Activated T-helper 1 cell treated with anti-CD3 and anti-CD28 coated beads, Interleukin-12 subunit alpha, Interleukin-12 subunit beta, Interleukin-2, Interleukin-4 antibody, amounts not matched to agents 30 ng/mL and 10 ng/mL and 1 ng/mL, durations not matched to agents 14 hours and 24 hours and 36 hours (primary cell): ENCODE measurements at places on chromosomes 13 and 19.

GRCh38 chr19:40613690-40614621 is 12.8 kb downstream of the LTBP4 start:
- peak; percentile 82 for DNase-seq

DNA sequence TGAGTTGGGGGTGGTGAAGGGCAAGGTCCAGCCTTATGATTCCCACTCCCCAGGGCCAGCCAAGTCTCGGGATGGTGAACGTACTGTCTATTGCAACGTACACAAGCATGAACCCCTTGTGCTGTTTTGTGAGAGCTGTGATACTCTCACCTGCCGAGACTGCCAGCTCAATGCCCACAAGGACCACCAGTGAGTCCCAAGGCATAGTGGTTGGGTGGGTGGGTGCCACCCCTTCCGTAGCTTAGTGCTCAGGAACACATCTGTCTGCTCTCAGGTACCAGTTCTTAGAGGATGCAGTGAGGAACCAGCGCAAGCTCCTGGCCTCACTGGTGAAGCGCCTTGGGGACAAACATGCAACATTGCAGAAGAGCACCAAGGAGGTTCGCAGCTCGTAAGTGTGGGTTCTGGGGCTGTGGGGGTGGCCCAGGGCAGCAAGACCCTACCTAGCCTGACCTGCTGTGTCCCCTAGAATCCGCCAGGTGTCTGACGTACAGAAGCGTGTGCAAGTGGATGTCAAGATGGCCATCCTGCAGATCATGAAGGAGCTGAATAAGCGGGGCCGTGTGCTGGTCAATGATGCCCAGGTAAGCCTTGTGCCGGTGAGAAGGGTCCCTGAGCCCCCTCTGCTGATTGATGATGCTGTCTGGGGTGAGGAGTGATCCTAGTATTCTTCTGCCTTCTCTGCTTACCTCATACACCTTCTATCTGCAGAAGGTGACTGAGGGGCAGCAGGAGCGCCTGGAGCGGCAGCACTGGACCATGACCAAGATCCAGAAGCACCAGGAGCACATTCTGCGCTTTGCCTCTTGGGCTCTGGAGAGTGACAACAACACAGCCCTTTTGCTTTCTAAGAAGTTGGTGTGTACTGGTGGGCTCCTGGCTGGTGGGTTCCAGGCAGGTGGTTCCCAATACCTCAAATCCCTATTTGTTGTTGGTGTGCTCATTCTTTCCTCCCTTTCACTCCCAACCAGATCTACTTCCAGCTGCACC is 3.8 kb downstream of the TRIM28 start:
- no peak for DNase-seq

DNA sequence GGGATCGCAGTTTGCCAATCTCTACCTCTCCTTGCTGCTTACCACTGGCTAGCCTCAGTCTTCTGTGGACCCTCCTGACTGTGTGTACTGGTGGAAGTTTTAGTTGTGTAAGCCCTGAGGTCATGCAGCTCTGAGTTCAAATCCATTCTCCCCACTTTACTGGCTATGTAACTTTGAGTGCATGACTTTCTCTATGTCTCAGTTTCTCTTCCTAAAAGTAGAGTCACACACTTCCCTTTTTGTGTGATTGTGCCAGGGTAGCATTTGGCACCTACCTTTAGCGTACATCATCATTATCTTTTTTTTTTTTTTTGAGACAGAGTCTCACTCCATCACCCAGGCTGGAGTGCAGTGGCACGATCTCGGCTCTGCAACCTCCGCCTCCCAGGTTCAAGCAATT is 70.3 kb downstream of the MAP4K1 start:
- DNase-seq: no peak

DNA sequence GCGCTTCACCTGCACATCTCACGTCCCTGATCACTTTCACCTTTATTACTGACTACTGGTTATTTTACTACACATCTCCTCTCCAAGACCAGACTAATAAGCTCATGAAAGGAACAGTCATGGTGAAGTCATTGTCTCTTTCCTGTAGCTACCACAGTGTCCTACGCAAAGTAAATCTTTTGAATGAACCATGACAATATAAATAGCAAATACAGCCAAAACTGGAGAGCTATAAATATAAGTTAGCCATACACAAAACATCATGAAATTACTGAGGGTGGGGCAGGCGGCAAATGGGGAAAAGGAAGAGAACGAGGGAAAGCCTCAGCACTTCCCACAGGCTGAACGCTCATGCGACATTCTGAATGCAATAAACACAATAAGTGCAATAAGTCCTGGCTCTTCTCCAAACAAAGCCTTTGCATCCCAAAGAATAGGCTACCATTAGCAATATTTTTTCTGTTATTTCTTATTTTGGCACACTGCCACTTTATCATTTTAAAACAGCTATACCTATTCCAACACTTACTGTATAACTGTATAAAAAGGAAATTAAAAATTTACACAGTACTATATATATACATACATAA is 62.5 kb downstream of the TUBGCP3 start:
- no peak for DNase-seq

DNA sequence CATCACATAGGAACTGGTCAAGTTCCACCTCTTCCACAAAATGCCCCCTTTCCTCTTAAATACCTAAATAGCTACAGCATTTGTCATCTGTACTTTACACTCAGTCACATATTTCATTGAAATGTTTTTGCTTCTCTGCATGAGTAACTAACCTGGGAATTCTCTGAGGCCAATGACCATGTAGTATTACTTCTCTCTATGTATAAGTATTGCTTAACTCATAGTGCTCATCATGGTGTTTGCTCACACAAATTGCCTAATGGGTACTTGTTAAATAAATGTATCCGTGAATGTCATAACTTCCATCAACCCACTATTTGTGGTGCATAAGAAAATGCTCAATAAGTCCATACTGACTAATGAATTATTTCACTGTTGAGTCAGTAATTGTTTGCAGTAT is 115.5 kb downstream of the FGF14 start:
- no peak for DNase-seq

- no peak for DNase-seq
These were observed 413.1 kb downstream of the KCNRG start for GRCh38 chr13:50428183-50428877.

GRCh38 chr13:45590066-45590465 is 25.5 kb downstream of the ERICH6B start:
- DNase-seq: no peak

DNA sequence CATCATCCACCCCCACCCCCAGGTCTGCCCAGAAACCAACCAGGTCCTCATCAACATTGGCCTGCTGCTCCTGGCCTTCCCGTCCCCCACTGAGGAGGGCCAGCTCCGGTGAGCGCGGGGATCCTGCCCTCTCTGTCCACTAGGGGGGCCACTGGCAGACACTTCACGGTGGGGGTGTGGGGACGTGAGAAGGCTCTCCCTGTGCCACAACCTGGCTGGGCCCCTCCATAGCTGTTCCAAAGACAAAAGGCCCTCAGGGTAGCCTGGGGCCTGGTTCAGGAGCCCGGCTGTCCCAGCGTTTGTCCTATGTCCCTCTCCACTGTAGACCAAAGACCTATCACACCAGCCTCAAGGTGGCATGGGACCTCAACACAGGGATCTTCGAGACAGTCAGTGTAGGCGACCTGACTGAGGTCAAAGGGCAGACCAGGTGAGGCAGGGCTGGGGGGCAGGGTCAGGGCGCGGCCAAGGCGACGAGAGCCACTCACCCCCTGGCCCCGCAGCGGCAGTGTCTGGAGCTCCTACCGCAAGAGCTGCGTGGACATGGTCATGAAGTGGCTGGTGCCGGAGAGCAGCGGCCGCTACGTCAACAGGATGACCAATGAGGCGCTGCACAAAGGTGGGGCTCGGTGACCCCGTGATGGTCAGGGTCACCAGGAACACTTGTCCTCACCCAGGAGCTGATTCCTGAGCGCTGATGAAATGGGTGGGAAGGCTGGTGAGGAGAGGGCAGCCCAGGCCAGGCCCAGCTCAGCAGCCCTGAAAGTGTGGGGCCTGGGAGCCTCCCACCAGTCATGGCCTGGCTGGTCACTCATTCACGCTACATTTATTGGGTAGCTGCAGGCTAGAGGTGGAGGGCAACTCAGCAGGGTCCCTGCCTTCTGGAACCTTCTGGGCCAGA is 7.9 kb downstream of the DCAF15 start:
- no peak for DNase-seq

DNA sequence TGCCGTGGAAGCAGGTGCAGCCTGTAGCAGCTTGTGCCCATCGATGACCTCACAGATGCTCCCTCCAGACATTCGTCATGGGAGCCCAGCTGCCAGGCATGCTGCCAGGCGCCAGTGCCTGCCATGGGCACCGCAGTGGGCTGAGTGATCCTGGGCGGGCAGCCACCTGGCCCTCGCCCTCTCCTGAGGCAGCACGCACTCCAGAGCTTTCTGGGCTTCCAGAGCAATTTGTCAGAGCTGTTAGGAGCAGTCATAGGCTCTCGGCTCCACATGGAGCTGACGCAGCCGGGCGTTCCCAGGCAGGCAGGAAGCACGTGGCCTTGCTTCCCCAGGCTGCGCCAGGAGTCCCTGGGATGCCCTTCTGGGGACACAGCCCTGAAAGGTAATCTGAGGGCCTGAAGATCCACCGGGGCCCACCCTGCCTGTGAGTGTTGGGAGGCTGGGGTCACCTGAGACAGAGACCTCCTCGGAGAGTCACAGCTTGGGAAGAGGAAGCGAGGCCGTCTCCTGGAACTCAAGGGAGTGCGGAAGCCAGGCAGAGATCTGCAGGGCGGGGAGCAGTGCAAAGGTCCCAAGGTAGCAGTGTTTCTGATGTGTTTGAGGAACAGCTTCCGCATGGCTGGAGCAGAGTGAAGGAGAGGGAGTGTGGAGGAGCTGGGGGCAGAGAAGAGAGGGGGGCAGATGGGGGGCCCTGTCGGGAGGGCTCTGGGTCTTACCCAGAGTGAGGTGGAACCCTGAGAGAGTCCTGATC is 50.6 kb downstream of the DPF1 start:
- no peak for DNase-seq

GRCh38 chr19:48004236-48004635 is 9.8 kb downstream of the ELSPBP1 start:
- DNase-seq: no peak

DNA sequence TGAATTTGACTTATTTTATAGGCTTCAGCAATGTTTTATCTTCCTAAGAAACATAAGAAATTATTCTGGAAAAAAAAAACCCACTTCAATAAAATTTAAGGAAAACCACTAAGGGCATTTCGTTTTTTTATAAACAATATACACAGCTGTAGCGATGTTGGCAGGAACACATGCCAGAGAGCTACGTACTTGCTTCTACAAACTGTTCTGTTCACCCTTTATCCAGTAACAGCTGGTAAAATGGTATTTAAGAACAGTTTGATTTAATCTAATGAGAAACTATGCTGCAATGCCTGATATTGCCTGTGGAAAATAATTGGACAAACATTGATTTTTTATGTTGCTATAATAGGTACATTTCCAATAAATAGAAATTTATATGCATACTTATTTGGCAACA is 137.2 kb upstream of the DACH1 start:
- no peak for DNase-seq

GRCh38 chr19:20244356-20244755 is 77.3 kb downstream of the ZNF486 start:
- no peak for DNase-seq

DNA sequence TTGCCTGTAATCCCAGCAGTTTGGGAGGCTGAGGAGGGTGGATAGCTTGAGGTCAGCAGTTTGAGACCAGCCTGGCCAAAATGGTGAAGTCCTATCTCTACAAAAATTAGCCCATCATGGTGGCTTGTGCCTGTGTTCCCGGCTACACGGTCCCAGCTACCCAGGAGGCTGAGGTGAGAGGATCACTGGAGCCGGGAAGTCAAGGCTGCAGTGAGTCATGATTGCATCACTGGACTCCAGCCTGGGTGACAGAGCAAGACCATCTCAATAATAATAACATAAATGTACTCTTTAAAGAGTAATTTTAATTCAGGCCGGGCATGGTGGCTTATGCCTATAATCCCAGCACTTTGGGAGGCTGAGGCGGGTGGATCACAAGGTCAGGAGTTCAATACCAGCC is 38.7 kb downstream of the SKA3 start:
- DNase-seq: no peak

GRCh38 chr13:41756198-41756880 is 204.6 kb downstream of the VWA8 start:
- DNase-seq: no peak

DNA sequence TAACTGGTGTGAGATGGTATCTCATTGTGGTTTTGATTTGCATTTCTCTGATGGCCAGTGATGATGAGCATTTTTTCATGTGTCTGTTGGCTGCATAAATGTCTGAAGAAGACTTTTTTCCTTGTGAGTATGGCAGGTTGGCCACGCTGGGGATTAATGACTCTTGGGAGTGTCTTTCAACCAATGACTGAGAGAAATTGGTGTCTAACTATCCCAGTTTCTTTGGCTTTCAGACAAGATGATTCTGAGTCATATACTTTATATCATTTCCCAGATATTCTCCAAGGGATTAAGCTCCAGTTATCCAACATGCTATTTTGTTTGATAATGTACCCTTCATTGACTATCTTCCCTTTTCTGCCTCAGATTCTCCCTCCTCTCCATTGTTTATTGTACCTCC is 35.5 kb upstream of the CSNK1A1L start:
- no peak for DNase-seq

DNA sequence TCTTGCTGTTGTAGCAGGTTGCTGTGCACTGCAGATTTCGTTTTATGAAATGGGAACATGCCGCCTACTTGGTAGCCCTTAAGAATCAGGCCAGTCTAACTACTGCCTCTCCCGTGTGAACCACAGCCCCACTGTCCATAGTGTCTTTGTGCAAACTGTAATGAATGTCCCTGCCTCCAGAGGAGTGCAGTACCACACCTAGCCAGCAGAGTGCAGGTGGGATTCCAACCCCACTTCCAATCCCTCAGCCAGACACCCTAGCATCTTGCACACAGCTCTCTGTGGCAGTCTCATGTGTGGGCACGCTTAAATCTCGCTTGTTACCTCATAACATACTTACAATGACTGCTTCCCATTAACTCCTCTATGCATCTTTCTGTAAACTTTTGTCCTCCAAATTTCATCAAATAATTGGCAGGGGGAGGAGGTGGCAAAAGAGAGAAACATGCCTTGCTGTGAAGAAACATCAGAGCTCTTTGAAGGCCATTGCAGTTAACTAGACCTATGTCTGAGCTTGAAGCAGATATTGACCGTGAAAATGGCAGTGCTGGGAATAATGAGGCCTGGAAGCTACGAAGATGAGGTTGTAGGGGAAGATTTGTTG is 47.2 kb downstream of the ZAR1L start:
- DNase-seq: peak; percentile 10

DNA sequence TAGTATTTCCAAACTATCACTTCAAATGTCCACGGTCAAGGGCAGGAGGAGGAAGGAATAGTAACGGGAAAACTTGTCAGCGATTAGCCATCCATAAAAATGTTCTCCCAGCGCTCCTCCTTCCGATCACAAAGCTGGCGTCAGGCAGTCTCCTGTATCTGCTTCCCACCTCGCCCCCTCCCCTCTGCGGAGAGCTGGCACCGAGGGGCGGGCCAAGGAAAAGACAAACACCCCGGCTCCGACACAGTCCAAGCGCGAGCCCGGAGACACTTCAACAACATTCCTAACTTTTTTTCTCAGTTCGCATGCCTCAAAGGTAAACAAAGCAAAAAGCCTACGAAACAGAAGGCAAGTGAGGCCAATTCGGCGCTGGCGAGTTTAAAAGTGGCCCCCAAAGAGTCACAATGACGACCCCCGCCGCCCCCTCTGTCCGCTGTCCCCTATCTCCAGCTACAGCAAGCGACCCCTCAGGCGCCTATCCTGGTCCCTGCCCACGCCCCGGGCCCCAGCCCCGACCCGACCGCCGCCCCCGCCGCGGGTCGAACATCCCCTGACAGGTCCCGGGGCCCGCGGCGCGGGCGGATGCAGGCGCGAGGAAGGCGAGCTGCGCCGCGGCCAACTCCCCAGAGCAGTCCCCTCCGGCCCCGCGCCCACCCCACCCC is 736 bp downstream of the SMAD9 start:
- DNase-seq: no peak

- peak; percentile 56 for DNase-seq
These were observed 22.2 kb downstream of the FAM187B start for GRCh38 chr19:35206379-35206778.
